Activated T-cell treated with anti-CD3 and anti-CD28 coated beads, Interleukin-2, amount 50 U/mL, for 1 hour (primary cell): ENCODE measurements at places on chromosomes 7 and 10.

DNA sequence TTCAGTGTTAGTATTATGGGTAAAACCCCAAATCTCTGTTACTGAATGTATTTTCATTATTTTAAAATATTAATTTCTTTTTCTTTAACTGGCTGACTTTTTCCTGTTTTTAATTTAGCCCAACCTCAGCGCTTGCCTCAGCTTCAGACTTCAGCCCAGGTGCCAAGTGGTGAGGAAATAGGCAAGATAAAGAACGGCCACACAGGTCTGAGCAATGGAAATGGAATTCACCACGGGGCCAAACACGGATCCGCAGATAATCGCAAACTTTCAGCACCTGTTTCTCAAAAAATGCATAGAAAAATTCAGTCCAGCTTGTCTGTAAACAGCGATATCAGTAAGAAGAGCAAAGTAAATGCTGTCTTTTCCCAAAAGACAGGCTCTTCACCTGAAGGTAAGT, 57.5 kb downstream of the MDFIC start:
- no peak for DNase-seq

- no peak for DNase-seq
These were observed 13.9 kb downstream of the TMEM176A start for GRCh38 chr7:150814328-150815001.

DNA sequence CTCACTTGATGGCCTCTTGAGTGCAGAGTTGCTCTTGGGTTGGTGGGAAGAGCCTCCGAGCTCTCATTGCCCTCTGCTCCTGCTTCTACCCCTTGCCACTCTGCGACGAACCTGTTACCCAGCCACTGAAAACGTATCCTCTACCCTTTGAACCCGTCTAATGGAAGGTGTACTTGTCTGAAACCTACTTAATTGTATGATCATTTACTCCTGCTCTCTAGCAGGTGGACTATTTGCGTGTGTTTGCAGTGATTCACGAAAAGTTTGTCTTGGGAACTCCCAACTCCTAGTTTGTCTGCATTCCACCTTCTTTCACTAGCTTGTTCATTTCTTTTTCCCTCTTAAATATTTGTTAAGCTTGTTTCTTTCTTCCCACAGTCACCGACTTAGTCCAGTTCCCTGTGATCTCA, 503 bp downstream of the CROT start:
- no peak for DNase-seq

DNA sequence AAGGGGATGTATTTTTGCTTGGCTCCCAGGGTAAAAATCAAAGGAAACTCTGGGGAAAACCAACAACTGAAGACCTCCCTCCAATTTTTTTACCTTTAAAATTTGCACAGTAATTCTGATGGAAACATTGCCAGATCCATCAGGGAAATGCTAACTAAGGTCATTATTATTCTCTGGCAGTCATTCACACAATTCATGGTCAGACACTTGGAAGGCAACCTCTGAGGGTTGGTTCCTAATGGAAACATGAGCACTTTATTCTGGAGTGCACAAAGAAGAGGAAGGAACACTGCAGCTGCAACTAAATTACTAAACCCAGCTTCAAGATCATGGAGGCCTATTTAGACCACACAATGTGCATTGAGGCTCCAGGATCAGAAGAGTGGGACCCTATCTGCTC, 34.2 kb downstream of the SRI start:
- DNase-seq = no peak

DNA sequence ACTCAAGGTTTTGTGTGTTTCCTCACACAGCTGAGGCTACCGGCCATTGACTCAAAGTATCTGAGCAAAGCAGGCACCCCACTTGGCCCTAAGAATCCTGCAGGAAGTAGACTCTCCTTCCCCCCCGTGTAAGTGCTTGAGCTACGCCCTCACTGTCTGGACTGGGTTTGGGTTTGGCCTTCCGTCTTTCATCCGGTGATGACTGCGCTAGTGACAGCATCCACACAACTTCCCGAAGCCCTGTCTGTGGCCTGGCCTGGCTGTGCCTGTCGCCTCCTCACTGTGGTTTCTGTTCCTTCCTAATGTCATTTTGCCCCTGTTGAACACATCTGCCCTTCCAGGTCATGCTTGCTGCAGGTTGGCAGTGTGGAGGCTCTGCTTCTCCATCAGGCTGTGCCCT, 14.5 kb downstream of the C7orf57 start:
- no peak for DNase-seq

GRCh38 chr7:143250822-143251221, 12.4 kb upstream of the GSTK1 start:
- no peak for DNase-seq

DNA sequence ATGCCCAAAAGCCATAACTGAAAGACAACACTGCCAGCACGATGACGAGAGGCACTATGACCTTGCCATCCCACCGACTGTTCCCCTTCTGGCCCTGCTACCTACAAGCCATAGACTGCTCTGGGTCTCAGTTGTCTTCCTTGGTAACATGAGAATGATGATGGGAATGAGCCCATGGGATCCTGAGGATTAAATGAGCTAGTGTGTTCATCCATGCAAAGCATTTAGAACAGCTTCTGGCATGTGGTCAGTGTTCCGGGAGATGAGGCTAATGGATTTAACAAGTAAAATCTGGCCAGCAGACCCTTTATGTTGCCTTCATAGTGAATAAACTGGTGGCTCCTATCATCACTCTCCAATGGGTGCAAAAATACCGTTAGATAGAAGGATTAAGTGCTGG, 62.4 kb upstream of the WDR11 start:
- DNase-seq = no peak

DNA sequence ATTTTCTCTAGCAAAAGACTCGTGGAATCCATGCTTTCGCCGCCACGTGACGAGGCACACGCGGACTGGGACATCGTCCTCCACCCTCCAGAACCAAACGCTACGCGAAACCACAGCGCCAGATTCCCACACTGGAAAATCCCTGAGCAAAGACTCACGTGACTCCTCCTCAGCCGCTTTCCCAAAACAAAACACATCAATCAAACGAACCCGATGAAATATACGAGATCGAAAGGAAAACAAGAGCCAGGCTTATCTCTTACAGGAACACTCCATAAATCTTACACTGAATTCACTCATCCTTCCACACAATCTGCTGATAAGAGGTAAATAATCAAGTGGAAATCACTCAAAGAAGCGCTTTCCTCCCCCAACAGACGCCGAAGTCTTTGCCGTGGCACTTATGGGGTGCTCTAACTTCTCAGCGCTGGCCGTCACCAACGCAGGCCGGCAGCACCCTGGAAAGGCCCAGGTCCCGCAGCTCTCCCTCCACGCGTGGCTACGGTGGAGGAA, 23.8 kb downstream of the DIP2C start:
- no peak for DNase-seq

DNA sequence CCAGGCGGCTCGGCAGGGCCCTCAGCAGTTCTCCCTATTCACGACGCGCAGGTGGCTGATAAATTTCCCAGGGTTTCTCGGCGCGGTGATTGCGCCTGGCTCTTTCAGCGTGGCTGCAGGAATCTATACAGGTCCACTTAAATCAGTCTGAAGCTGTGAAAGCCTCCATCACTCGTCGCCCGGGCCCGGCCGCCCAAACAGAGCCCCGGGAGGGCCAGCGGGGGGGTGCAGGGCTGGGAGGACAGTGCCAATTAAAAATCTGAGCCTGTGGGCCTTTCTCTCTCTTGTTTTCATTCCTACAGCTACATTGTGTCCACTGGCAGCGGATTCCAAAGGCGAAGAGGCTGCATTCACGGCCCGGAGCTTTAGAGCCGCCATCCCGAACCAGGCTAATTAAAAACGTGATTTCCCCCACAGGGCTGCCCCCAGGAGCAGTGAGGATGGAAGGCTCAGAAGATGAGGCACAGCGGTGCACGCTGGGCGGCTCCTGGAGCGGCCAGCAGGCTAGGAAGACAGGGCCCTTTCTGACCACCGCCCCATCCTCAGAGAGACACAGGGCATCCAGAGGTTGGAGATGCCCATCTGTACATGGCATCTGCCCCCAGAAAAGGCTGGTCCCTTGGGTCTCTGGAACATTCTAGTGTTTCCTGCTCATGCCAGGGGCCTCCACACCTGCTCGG, 100.7 kb downstream of the FAM53B start:
- no peak for DNase-seq

GRCh38 chr7:19400758-19401254, 255.6 kb upstream of the FERD3L start:
- no peak for DNase-seq

DNA sequence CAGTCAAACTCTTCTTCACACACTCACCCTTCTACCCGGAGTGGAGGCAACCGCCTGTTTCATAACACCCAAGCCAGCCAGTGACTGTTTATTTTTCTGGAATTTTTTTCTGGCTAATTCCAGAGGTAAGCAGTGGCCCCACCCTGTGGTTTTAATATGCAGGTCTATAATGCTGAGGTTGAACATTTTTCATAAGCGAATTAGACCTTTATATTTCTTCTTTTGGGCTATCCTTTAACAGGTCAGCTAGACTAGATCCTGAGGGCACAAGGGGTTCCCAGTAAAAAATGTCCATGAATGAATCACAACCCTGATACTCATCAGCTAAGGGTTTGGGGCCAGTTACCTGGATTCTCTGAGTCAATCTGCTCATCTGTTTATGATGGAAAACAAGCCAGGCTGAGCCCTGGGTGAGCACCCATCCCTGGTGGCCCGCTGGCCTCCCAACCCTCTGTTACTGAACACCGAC, 76.2 kb downstream of the GRB10 start:
- no peak for DNase-seq
